Bronchial smooth muscle cell (primary cell): ENCODE measurements at places on chromosomes 13 and 19. TPM values are rescaled to one million over a fixed set of nuclear protein-coding genes. Genes with fewer than 3 reads are reported as not detected.

The KLK4 gene
- total RNA-seq = not detected in 2 replicates

The NBEA gene
- 3.6 and 4.3 TPM in 2 replicates for total RNA-seq

The MYADM gene
- 3.3 and 5.2 TPM in 2 replicates for total RNA-seq

The ZNF723 gene
- total RNA-seq = not detected in 2 replicates

The CEACAM19 gene
- 0.26 and 0.95 TPM in 2 replicates for total RNA-seq

The TEX26 gene
- total RNA-seq = 0.32 TPM in 1 of 2 replicates, not detected in the other

The SLC25A41 gene
- total RNA-seq = 0.17 TPM in 1 of 2 replicates, not detected in the other
